ENCODE measurements at places on chromosomes 7 and 10.

GRCh38 chr7:91156316-91157185 lies 107.7 kb upstream of the FZD1 start:
- no peak for DNase-seq

- peak; percentile 66 for DNase-seq
Measured at GRCh38 chr10:22931948-22932347, 4.1 kb downstream of the ARMC3 start.

GRCh38 chr10:28363376-28363775 lies 60.5 kb upstream of the MPP7 start:
- DNase-seq, result no peak

- DNase-seq, result peak; percentile 65
Measured at GRCh38 chr10:98269435-98269912, 1.5 kb upstream of the LOXL4 start.

DNA sequence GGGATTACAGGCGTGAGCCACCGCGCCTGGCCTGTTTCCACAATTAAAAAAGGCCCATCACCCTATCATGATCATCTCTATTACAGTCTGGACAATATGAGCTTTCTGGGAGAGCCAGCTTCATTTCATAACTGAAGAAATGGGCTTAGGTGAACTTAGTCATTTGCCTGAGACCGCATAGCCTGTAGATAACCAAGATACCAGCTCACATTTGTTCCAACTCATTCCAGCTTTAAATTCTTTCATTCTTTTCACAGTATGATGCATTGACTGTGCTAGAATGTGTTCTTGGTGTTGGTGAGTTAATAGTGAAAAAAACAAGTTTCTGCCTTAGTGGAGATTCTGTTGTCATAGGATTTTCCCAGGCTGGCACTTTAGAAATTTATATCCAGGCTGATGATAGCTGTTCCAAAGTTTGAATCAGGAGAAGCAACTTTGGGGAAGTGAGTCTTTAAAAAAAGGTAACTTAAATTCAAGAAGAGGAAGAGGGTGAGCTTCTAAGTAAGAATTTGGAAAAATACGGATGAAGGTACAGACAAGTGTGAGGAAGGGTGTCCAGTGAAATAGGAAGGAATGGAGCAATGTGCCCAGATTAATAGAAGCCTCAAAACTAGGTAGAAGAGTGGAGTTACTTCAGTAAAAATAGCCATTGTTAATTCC lies 2.1 kb upstream of the H2AZ2 start:
- DNase-seq, result no peak

DNA sequence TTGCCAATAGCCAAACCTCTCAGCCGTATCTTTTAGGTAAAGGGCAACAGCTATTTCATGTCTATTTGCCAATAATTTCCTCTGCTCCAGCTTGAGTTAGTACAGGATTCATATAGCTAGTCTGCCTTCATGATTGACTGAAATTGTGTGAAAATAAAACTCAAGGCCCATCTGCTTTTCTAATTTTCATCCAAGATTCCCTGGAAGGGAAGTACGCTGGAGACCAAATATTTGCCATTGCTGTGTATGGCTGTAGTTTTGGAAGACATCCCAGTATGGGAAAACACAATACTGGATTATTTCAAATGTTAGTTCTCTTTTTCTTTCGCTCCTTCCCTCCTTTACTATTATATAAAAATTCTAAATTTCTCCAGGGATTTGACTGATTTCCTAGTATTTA lies 652.4 kb downstream of the CNTNAP2 start:
- DNase-seq, result no peak

GRCh38 chr7:56062382-56062781 lies 1.7 kb upstream of the SUMF2 start:
- peak; percentile 81 for DNase-seq

Data from mesenchymal stem cell (in vitro differentiated cells and primary cell).